ENCODE measurements at places on chromosomes 2 and 18.

DNA sequence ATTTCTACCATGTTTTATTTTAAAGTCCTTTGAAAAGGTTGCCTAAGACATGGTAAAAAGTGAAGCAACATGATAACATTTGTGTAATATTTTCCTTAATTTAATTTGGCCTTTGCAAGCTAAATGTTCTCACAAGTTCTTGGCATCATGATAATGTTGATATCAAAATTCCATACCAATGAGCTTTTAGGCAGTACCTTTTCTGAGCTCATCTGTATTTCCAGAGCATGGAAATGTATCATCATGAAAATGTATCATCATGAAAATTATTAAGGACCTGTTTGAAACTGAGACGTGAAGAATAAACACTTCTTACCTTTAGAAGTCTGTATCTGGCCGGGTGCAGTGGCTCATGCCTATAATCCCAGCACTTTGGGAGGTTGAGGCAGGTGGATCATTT lies 73.8 kb downstream of the VWC2L start:
- no peaks in the 10 kb centered on the region for H3K36me3 ChIP-seq
- H3K4me1 ChIP-seq = no peaks in the 10 kb centered on the region
- no peaks in the 10 kb centered on the region for H3K27me3 ChIP-seq
- DNase-seq = no peak

- no peaks in the 10 kb centered on the region for H3K36me3 ChIP-seq
- no peak for DNase-seq
- H3K27ac ChIP-seq = no peak overlapping the region
- H3K4me1 ChIP-seq = no peaks in the 10 kb centered on the region
- no peaks in the 10 kb centered on the region for H3K27me3 ChIP-seq
Measured at GRCh38 chr2:62141142-62141740, 54.7 kb upstream of the B3GNT2 start.

DNA sequence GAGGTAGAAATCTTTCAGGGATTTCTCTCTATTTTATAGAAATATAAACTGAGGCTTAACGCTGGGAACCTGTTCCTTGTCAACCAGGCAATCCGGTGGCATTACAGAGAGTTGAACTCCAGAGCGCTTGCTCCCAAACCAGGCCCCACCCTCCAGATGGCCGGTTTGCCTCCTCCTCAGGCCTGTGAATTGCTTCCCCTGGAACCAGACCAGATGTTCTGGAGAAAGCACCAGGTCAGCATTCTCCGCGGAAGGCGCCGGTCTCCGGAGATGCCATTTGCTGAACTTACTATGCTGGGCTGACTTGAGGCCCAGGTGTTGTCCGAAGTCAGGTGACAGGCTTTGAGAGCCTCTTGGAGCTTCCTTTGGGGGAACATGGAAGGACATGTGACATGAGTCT lies 17.2 kb downstream of the TNP1 start:
- H3K36me3 ChIP-seq = no peaks in the 10 kb centered on the region
- no peak overlapping the region for H3K27ac ChIP-seq
- no peak overlapping the region for H3K4me3 ChIP-seq
- H3K4me1 ChIP-seq = no peaks in the 10 kb centered on the region

- no peak overlapping the region for H3K4me3 ChIP-seq
- no peaks in the 10 kb centered on the region for H3K36me3 ChIP-seq
- no peaks in the 10 kb centered on the region for H3K27me3 ChIP-seq
- H3K4me1 ChIP-seq = peaks cover 9% of the 10 kb centered on the region
- peak; percentile 73 for DNase-seq
- peak overlapping the region; percentile 21 for H3K27ac ChIP-seq
Measured at GRCh38 chr18:67525328-67526099, 9.0 kb upstream of the DSEL start.

DNA sequence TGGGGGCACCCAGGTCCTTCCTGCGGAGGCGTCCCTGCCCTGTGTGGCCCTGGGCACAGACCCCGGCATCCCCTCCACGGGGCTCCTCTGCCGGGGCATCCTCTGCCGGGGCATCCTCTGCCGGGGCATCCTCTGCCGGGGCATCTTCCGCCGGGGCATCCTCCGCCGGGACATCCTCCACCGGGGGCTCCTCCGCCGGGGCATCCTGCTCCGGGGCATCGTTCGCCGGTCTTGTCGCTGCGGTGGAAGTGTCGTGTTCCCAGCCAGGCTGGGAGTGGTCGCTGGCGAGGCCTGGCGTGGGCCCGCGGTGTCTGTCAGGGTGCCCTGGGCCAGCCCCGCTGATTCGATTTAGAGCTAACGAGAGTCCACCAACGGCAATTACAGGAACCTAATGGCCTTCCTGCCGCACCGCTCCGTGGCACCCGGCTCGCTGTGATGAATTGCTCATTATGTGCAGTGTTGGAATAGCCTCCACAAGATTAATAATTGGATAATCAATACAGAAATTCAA lies 115.1 kb downstream of the NFATC1 start:
- H3K4me1 ChIP-seq = peaks cover 32% of the 10 kb centered on the region
- no peaks in the 10 kb centered on the region for H3K27me3 ChIP-seq
- no peak overlapping the region for H3K4me3 ChIP-seq
- no peak for DNase-seq
- H3K36me3 ChIP-seq = no peaks in the 10 kb centered on the region

DNA sequence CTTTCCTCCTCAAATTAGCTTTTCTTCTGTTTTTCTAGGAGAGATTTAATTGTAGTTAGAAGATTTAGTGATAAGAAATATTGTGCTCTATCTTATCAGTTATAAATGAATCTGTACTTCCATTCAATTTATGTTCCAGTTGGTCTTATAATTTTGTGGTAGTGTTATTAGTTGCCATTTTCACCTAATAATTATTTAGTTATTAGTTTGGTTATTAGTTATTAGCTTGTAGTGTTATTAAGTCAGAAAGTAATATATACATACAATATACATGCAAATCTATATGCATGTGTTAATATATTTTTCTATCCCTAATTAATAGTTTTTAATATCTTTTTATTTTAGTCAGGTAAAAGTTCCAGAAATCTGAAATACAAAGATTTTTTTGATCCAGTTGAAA lies 3.2 kb downstream of the MPHOSPH10 start:
- no peak overlapping the region for H3K4me3 ChIP-seq
- no peak overlapping the region for H3K27ac ChIP-seq
- H3K36me3 ChIP-seq = no peaks in the 10 kb centered on the region
- H3K4me1 ChIP-seq = peaks cover 33% of the 10 kb centered on the region

GRCh38 chr2:163630836-163631235 lies 105.0 kb downstream of the FIGN start:
- H3K27me3 ChIP-seq = no peaks in the 10 kb centered on the region
- DNase-seq = no peak
- no peak overlapping the region for H3K4me3 ChIP-seq
- H3K27ac ChIP-seq = no peak overlapping the region
